ENCODE measurements at places on chromosomes 4 and X.

- DNase-seq = no peak
Observed at GRCh38 chrX:154350429-154351182, 23.8 kb downstream of the FLNA start.

GRCh38 chr4:176791591-176792325 is 964 bp downstream of the VEGFC start:
- no peak for DNase-seq

DNA sequence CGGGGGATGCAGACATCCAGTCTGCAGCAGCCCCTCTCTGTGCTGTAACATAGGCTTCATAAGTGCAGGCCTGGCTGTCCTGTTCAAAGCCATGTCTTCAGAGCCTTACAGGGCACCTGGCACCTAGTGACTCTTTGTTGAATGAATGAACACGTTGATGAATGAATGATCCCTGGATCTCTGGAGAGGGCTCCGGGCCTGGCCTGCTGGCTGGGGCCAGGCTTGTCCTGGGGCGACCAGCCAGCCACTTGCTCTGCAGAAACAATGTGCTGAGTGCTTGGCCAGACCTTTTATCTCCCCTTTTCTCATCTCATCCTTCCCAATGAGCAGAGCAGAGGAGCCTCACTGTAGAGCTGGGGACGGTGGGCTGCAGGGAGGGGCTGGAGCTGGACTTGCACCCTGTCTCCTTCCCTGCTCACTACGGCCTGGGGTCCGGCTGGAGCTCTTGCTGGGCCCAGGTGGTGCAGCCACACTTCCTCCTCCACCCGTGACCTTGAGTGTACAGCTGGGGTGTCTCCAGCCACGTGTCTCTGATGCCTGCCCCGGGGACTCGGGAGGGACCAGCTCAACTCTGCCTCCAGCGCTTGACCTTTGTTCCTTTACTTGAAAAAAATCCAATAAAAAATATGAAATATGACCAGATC is 77.9 kb downstream of the PSAPL1 start:
- DNase-seq = no peak

DNA sequence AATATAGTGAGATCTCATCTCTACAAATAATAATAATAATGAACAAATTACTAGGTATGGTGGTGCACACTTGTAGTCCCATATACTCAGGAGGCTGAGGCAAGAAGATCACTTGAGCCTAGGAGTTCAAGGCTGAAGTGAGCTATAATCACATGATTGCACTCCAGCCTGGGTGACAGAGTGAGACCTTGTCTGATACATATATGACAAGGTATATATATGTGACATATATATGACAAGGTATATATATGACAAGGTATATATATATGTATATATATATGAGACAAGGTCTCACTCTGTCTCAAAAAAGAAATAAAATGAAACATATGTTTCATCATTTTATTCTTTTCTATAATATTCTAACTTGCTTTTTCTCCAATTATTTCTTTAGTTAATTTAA is 278.1 kb upstream of the TET2 start:
- no peak for DNase-seq

GRCh38 chr4:77126809-77127208 is 30.2 kb upstream of the CCNG2 start:
- peak; percentile 49 for DNase-seq

DNA sequence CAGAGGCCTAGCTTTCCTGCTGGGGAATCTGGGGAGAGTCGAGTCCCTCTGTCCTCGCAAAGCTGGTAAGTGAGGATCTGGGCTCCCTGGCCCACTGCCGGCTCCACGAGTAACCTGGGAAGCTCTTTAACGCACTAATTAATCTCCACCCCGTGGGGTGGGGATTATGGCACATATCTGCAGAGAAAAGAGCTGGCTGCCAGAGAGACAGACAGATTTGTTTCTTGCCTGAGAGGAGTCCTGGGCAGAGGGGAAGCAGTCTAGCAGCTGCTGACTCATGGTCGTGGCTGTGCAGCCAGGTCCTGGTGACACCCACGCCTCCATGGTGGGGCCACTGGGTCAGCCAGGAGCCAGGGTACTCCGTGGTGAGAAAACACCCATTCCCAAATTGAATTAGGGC is 14.0 kb downstream of the SORCS2 start:
- DNase-seq = no peak

- DNase-seq = no peak
Observed at GRCh38 chr4:165369522-165369921, 9.3 kb upstream of the CPE start.

- DNase-seq = no peak
Observed at GRCh38 chrX:106302304-106302703, 134.2 kb downstream of the PWWP3B start.

GRCh38 chr4:10403633-10404445 is 53.4 kb downstream of the ZNF518B start:
- DNase-seq = no peak

DNA sequence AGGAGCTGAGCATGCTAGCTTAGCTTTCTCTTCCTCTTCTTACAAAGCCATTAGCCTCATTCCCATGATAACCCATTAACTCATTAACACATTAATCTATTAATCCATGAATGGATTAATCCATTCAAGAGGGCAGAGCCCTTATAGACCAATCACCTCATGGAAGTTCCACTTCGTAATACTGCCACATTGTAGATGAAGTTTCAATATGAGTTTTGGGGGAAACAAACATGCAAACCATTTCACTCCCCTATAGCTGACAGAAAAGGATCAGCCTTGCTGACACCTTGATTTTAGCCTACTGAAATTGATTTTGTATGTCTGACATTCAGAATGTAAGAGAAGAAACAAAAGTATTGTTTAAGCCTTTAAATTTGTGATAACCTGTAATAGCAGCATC is 251.8 kb upstream of the GALNTL6 start:
- no peak for DNase-seq

DNA sequence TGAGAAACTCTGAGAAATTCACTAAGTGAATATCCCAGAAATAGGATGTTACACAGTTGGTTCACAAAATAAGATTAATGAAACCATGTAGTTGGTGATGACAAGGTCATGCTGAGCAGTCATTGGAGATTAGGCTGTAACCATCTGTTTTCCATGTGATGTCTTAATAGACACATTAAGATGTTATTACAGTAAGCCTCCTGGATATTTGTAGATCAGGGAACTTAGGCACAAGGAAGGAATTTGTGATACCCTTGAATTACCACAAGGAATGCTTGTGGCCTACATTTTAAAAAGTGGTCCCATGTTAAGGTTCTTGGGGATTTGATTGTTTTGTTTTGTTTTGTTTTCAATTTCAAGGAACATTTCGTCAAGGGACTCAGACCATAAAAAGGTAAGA is 185.6 kb upstream of the BANK1 start:
- DNase-seq = no peak

- no peak for DNase-seq
Observed at GRCh38 chr4:87953826-87954225, 21.7 kb upstream of the SPP1 start.

DNA sequence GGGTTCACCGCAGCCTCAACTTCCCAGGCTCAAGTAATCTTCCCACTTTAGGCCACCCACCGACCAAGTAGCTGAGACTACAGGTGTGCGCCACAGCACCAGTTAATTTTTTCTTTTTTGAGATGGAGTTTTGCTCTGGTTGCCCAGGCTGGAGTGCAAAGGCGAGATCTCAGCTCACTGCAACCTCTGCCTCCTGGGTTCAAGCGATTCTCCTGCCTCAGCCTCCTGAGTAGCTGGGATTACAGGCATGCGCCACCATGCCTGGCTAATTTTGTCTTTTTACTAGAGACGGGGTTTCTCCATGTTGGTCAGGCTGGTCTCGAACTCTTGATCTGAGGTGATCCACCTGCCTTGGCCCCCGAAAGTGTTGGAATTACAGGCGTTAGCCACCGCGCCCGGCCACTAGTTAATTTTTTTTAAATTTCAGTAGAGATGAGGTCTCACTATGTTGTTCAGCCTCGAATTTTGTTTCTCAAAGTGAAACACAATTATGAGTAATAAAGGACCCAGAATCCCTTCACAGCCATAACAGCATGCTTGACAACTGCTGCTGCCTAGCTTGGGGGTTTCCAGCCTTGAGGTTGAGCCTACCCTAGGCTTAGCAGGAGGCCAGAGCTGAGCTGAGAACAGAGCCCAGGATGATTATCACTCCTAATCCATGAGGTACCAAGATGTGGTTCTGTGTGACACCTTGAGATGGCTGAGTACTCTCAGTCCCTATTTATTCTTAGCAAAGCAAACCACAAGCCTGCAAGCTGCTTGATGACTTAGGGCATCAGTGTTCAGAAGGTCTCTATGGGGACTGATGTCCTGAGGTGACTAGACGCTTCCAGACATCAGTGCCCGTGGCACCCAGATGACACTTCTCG is 41.6 kb upstream of the NKRF start:
- DNase-seq = peak; percentile 81

DNA sequence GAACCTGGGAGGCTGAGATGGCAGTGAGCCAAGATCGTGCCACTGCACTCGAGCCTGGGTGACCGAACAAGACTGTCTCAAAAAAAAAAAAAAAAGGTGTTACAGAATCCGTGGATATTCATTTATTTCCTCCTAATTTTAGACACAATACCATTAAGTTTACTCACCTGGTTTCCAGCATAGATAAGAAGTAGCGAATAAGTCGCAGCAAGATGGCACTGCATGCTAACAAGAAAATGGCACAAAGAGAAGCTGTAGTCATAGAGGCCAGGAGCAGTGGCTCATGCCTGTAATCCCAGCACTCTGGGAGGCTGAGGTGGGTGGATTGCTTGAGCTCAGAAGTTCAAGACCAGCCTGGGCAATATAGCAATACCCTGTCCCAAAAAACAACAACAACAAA is 17.0 kb upstream of the MOB1B start:
- DNase-seq = no peak

DNA sequence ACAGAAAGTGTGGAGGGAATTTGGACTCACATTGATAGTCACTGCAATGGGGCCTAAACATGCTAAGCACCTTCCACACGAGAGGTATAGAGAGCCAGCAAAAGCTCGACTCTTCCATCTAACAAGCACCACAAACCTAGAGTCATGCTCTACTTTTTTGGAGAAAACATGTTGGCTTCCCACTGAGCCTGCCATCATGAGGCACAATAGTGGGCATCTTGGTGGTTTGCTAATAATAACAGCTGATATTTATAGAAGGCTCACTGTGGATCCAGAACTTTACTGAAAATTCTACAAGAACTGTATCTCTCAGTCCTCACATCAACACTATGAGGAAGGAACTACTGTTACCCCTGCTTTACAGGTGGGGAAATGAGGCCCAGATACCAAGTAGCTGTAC is 26.6 kb downstream of the MAML3 start:
- no peak for DNase-seq

GRCh38 chr4:122787940-122788339 is 38.7 kb upstream of the FGF2 start:
- no peak for DNase-seq

- DNase-seq = no peak
Observed at GRCh38 chr4:32145987-32146386, 1425.8 kb downstream of the PCDH7 start.

Data from GM12864 (cell line).